Stimulated activated CD4-positive, alpha-beta T cell treated with anti-CD3 and anti-CD28 coated beads, Interleukin-4, amount 100 ng/mL, for 4 hours (primary cell): ENCODE measurements at places on chromosomes 16 and 17.

- DNase-seq: no peak
These were observed 31.9 kb downstream of the CLUAP1 start for GRCh38 chr16:3532741-3533140.

- DNase-seq: no peak
These were observed 326.1 kb upstream of the GOT2 start for GRCh38 chr16:59060207-59060606.

GRCh38 chr17:1203967-1204291 is 24.1 kb upstream of the ABR start:
- no peak for DNase-seq

DNA sequence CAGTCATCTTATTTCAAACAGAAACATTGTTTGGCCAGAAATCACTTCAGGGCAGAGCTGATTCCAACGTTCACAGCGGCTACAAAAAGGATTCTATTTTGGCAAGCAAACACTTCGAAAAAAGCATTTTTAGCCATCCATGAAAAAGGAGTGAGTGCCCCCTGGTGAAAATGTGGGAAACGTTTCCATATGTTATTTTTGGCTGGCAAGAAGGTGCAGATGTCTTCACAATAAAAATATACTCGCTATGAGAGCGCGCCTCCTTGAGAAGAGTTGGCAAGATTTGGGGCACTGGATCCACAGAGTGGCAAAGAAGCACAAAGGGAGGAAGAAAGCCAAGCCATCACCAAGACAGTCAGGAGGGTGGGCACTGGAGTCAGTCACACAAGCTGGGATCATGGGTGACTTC is 191.1 kb downstream of the CHD9NB start:
- DNase-seq: no peak

GRCh38 chr16:59039066-59039720 is 305.1 kb upstream of the GOT2 start:
- no peak for DNase-seq

- DNase-seq: no peak
These were observed 77.0 kb upstream of the ZNF423 start for GRCh38 chr16:49932946-49933345.

DNA sequence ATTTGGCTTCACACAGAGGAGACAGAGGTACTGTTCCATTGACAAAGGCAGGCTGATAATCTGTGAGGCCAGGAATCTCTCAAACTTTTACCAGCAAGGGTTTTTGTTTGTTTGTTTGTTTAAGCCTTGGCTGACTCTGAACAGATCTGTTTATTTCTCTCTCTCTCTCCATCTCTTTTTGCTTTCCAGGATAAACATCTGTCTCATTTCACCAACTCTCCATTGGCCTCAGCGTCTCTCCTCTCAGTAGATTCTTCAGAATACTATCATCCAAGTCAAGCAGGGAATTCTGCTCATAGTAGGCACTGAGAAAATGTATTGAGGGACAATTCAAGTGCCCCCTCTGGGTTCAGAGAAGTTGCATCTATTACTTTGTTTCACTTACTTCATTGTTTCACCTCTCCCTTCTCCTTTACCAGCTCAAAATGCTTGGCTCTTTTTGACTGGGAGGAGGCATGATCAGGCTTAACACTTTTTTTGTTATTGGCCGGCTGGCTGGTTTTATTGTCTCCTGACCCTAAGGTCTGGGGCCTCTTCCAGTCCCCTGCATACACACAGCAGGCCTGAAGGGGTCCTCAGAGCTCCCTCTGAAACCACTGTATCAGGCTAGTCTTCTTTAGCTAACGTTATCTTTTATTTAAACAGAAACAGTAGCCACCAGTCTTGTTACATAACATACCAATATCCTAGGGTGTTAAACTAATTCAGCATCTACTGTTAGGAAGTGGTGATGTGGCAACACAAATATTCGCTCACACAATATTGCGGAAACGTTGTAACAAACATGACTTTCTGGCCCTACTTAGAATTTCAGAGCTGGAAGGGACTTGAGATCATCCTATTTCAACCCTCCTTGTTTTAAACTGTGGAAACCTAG is 2.0 kb upstream of the YPEL2 start:
- peak; percentile 34 for DNase-seq

DNA sequence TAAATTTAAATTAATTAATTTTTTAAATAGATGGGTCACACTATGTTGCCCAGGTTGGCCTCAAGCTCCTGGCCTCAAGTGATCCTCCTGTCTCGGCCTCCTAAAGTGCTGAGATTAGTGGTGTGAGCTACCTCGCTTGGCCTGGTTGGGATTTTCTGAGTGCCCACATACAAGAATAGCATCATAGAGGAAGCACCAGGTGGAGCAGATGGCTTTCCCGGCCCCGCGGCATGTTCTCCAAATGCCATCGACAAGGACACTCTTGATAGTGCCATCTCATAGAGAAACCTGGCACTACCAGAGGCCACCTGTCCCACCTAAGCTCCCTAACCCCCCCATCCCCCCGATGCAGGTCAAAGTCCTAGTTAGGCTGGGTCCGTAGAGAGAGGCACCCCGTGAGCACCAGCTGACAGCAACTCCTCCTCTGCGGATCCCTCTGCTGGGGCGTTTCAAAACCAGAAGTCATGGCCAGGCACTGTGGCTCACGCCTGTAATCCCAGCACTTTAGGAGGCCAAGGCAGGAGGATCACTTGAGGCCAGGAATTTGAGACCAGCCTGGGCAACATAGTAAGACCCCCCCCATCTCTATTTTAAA is 65.9 kb downstream of the DNAH3 start:
- no peak for DNase-seq
